ENCODE measurements at places on chromosomes 2 and 18.
A peak's percentile ranks its signal among the peaks of the same experiment; 100 is the strongest.

DNA sequence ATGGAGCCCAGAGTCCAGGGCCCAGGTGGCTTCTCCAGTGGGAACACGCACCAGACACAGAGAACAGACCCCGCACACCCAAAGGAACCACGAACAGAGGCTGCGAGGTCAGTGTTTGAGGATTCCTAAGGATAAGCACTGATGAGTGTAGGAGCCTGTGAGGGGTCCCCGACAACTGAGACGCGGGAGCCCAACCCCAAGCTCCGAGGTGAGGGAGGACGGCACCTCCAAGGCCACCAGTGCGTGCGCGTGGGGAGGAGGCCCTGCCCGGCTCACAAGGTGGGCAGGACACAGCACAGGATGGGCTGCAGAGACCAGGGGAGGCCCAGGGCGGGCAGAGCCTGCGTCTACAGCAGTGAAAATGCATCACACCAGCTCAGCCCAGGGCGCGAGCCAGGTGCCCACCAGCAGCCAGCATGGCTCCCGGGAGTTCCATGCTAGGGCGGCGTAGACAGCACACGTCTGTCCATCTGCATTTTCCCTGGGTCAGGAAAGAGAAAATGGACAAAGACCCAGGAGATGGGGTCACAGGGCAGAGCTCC lies 189.1 kb downstream of the EIPR1 start:
- DNase-seq = no peak

- no peak for DNase-seq
Observed at GRCh38 chr2:170885130-170885791, 43.8 kb upstream of the GORASP2 start.

- no peak for DNase-seq
Observed at GRCh38 chr18:48838921-48839818, 111.6 kb downstream of the SMAD7 start.

- no peak for DNase-seq
Observed at GRCh38 chr2:33498291-33498956, 22.0 kb downstream of the RASGRP3 start.

DNA sequence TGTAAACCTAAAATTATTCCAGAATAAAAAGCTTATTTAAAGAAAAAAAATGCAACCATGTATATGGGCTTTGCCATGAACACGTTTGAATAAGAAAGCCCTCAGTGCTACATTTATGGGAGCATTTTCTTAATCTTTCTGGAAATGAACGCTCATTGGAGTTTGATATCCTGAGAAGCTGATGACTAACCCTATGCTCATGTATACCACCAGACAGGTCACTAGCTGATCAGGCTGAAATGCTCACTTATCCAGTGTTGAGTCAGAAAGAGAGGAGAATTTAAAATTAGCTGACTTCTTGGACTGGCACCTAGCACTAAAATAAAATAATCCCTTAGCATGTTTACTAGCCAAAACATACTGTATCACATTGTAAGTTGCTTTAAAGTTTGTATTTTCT lies 254.9 kb upstream of the SIX3 start:
- DNase-seq = no peak

DNA sequence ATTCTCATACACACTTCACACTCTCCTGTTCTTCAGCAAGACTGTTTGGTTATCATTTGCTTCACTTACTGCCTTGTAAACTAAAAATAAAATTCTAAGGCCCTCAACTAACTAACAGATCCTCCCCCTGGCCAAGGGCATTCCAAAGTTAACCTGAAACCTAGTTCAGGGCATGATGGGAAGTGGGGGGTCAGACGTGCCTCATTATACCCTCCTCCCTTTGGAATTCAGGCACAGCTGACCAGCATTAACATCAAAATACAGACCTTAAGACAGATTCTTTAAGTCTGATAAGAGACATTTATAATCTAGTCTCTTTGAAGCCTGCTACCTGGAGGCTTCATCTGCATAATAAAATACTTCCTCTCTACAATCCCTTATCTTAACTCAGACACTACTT lies 221.0 kb downstream of the NOL4 start:
- DNase-seq = no peak

GRCh38 chr2:102137138-102137537 lies 5.4 kb upstream of the IL1R1 start:
- peak; percentile 48 for DNase-seq

DNA sequence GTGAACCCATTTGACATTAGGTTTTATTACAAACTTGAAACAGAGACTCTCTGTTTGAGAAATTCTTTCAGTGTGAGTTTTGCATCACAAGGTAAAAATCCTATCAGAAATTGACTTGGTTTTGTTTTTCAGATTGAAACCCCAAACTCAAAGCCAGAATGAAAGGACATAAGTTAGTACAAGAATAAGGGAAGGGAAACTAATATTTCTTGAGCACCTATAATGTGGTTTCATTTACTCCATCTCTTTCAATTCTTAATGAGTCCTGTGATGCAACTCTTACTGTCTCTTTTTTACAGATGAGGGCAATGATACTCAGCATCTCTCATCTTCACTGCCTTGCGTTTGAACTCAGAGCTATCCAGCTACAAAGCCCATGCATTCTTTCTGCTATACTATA lies 210.0 kb upstream of the SIX3 start:
- no peak for DNase-seq

DNA sequence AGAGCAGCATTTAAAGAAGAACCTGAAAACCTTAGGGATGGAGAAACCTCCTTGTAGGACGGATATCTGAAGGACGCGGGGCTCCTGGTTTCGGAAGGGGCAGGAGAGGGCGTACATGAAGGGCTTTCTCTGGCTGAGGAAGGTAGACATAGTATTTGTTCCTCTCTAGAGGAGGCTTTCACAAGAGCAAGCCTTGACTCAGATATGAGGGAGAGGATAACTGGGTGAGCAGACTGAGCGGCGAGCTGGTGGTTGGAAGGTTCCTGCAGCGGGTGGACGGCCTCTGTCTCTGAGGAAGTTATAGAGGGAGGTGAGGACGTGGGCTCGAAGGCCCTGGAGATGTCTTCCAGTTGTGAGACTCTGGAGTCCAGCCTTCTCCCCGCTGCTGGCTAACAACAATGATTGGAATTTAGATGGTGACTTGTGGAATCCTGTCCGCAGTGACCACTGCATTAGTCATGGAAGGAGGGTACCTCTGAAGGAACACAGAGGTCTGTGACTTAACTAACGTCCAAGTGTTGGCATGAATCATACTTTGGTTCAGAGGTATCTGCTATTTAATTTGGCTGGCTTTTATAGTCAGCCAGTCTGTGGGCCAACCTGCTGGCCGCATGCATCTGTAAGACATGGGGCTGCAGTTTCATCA lies 80.9 kb downstream of the ASAP2 start:
- DNase-seq = no peak

- DNase-seq = no peak
Observed at GRCh38 chr2:138269765-138270164, 231.8 kb upstream of the SPOPL start.

DNA sequence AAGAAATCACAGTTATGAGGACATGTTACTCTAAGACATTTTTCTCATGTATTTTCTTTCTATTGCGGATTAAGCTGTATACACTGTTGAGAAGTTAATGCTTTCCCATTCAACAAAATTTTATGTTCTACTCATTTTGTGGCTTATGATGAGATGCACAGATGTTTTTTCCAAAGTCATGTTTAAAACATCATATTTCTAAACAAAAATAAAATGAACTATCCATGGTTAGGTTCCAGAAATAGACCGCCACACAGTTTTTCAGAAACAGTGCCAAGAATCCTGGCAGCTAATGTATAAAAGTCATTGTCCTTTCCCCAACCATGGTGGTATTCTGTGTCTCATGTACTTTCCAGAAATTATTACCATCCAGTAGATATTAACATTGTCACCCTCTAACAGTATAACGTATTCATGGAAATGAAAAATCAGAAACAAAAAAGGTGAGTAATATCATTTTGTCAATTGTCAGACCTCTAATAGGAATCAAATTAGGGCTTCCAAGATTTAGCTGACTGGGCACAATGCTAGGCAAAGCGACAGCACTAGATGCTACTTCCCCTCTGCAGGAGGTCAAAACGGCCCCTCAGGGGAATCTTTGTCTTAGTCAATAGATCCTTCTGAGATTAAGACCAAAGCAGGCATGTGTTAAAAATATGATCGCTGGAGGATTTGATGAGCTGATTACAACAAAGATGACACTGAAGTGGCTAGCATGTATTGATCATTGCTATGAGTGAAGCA lies 54.4 kb upstream of the ZNF397 start:
- DNase-seq = no peak

DNA sequence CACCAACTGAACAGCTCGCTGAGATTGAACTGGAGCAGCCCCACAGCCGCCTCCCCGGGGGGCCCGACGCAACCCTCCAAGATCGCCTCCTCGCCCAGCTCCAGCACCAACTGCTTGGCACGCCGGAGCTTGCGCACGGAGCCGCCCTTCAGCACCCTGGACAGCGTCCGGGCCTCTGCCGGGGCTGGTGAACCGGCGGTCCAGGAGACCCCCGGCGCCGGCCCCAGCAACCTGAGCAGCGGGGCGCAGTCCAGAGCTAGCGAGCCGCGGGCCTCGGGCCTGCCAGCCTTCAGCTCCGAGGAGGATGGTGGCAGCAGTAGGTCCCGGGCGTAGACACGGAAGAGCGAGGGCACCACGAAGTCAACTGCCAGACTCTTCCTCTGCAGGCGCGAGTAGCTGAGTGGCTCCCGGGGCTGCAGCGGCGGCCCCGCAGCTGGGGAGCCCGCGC lies 1.2 kb downstream of the ALK start:
- peak; percentile 51 for DNase-seq

DNA sequence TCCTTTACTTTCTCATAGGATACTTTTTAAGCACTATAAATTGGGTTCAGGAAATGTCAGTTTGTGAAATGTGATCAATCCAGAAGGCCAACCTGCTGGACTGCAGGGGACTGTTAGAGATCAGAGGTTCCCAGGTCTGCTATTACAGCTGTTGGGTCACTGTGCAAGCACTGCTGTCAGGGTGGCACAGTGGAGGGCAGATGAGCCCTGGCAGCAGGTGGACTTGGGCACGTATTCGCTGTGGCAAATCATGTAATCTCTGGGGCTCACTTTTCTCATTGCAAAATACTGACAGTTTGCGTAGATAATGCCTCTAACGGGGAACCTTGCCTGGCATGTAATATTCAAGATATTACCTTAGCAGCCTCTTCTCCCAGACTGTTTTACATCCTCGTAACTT lies 18.1 kb downstream of the RAB31 start:
- DNase-seq = no peak

GRCh38 chr18:38751898-38752297 lies 1186.3 kb upstream of the CELF4 start:
- peak; percentile 1 for DNase-seq

DNA sequence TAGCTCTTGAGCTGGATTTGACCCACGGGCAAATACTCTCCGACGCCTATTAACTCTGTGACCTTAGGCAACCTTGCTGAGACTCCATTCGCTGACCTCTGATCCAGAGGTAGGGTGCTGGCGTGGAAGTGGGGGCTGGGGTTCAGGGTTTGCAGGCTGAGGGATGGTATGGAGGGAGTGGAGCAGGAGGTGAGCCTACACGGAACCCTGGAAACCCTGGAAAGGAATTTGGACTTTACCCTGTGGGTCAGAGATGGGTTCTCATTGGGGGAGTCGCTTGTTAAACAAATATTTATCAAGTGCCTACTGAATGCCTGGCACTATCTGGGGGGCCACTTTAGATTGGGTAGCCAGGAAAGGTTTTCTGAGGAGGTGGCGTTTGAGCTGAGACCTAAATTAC lies 58.2 kb upstream of the FZD7 start:
- DNase-seq = no peak

DNA sequence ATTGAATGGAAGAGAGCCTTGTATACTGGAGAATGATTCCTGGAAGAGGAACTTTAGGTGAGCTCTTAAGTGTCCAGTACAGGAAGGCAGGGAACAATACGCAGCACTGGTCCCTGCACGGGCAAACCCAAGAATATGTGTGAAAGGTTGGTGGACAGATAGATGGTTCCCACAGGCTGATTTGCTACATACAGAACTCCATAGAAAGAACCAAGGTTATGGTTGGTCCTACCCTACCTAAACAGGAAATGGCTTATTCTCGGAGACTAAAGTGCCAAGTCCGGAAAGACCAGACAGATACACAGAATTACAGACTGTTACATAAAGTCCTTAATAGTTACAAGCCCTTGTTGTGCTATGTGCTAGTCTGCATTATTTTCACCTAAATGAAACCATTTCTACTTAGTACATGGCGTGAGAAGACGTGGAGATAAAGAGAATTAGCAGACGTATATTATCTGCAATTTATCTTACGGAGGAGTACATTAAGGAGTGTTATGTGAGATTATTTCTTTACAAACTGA lies 1.2 kb downstream of the REV1 start:
- no peak for DNase-seq

- no peak for DNase-seq
Observed at GRCh38 chr18:71374294-71375000, 1085.6 kb downstream of the SOCS6 start.

- no peak for DNase-seq
Observed at GRCh38 chr2:144511226-144511810, 8.6 kb downstream of the ZEB2 start.

GRCh38 chr18:76153691-76154090 lies 341.4 kb downstream of the ZNF516 start:
- no peak for DNase-seq

DNA sequence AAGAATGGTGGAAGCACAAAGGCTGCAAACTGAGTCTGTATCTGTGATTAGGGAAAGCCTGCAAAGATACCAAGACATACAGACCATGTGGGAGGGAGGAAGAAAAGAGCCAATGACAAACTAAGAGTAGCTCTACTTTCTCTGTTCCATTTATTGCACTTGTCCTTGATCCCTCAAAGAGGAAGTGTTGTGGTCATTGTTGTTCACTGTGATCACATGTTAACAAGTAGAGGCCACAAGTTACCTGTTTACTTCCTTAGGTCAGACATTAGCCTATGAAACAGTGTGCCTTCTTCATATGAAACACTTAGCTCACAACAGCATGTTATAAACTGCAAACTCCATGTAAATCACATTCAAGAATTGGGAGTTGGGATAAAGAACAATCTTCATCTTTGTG lies 32.6 kb downstream of the MAP2 start:
- DNase-seq = no peak

DNA sequence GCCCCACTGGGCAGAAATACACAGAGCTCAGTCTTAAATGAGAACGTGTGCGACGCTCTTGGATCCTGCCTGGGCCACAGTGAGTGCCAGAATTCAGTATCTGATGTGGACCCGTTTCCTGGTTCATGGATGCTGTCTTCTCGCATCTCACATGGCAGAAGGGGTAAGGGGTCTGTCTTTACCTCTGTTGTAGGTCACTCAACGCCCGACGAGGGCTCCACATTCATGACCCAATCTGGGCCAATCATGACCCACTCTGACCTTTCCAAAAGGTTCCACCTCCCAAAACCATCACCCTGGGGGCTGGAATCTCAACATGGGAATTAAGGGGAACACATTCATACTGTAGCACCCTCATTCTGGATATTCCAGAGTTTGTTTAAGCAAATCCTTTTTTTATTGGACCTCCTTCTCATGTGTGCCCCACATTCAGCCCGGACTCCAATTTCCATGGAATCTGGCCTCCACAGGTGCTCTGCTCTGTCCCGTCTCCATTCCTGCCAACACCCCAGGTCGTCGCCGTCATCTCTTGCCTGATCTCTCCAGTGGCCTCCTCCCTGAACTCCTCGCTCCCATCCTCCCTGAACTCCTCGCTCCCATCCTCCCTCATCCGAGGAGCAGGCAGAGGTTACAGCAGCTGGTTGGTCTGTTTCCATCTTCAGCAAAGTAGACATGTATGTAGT lies 78.9 kb upstream of the OTOS start:
- DNase-seq = peak; percentile 1
